ENCODE measurements at places on chromosomes 16 and 17.
A peak's percentile ranks its signal among the peaks of the same experiment; 100 is the strongest.

GRCh38 chr17:9162275-9162985, 141.1 kb downstream of the NTN1 start:
- DNase-seq = no peak

DNA sequence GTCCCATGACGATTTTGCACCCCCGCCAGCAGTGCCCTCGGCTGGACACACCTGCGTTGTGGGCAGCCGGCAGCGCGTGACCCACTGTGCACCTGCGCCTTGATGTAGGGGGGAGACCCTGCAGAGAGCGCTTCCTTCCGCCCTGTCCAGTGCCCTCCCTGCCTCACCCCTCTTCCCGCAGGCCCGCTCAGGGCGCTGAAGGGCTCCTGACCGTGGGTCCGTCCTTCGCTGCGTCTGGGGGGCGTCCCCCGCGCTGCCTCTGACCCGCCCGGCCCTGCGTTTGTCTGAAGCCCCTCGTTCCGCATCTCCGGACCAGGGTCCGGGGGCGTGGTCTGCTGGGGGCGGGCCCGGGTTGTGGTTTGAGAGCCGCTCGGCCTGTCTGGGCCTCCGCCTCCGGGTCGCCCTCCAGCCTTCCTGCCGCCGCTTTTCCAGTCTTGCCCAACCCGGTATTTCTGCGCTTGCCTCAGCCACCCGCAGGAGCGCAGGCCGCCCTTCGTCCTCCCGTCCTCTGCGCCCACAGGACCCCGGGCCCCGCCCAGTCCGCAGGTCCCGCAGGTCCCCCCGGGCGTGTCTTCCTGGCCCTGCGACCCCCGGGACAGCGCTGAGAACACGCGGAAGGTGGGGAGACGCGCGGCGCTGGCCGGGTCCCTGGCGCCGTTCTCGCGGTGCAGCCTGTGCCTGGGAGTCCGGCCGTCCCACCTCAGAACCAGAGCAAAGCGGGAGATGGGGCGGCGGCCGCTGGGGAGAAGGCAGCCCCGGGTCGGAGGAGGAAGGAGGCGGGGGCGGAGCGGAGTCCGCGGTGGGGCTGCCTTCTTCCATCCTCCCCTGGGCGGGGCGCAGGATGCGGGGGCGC, 4.0 kb upstream of the IL17C start:
- peak; percentile 35 for DNase-seq

DNA sequence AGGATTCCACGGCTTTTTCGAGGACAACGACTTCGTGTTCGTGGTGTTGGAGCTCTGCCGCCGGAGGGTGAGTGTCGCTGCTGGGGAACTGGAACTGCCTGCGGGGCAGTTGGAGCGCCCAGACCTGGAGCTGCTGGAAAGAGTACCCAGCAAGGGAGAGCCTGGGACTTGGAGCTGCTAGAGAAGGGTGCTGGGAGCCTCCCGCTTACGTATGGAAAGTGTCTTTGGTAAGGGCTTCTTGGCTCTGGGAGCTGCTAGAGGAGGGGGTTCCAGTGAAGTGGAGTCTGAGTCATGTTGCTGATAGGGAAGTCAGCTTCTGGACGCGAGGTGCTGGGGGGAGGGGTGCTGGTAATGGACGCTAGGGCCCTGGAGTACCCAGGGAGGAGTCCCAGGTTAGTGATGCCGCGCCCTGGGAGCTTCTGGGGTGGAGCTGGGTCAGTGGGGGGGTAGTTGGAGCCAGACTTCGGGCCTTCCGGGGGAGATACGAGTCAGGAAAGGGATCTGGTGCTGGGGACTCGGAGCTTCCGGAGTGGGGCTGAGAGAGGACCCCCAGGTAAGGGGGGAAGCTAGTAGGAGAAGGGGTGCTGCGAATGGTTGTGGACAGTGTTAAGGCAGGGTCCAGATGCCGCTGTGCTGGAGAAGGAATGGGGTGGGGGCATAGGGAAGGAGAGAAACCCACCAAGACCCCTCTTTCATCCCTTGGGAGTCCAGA, 741 bp downstream of the PLK1 start:
- peak; percentile 44 for DNase-seq

- DNase-seq = no peak
These were observed 13.2 kb downstream of the UTP4 start for GRCh38 chr16:69145658-69146057.

DNA sequence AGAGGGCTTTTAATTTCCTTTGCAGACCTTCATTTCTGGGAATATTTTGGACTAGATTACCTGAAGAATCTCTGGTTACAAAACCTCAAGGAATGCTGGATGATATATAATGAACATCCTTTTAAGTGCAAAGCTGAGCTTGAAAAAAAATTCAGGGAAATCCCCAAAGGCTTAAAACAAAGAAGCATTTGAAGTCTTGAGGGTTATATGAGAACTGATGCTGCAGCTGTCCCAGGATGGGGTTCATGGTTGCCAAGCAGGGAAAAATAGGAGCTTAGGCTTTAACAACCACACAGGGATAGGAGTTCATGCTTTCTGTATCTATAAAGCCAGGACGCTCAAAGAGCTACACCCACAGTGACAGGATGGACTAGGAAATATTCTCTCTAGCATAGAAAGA, 150.4 kb upstream of the IRX5 start:
- no peak for DNase-seq

DNA sequence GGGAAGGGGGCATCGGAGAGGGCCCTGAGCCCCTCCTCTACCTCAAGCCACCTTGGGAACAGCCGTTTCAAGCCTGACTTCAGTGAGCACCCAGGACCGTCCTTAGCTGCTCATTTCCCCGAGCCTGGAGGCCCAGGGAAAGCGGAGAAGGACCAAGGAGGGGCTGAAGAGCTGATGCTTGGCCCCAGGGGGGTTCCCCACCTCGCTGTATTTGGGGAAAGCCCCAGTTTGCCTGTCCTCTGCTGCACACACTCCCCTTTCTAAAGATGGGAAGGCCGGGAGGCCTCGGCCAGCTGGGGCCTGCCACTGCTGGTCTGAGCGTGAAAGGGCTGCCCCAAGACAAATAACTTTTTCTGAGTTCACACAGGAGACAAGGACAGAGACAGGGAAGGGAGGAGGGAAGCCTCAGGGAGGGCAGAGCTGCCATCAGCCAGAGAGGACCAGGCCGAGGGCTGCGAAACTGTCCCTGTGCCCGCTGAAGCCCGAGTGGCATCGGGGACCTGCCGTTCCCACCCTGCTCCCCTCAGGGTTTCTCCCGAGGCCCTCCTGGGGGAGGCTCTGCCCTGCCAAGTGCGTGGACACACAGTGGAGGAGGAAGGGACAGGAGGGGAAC, 11.6 kb downstream of the ZACN start:
- no peak for DNase-seq
